ENCODE measurements at places on chromosomes 6 and 20.

- DNase-seq: no peak
Observed at GRCh38 chr6:298233-299103, 6.2 kb downstream of the DUSP22 start.

DNA sequence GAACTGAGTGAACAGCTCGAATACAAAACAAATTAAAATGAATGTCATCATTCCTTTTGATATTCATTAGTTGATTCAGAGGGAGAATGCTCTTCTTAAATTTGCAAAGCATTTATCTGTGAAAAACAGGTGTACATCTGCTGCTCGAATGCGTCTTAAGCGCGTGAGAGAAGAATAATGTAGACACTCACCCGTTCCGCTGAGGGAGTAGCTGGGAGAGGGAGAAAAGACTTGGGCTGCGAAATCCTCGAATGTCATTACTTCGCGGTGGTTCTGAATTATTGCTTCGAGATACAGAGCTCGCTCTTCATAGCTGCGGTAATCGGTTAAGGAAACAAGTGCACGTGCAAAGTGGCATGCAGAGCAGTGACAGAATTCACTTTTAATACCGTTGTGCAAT is 43.9 kb downstream of the INSM1 start:
- DNase-seq: no peak

GRCh38 chr6:3162565-3163247 is 5.4 kb upstream of the TUBB2A start:
- no peak for DNase-seq

- DNase-seq: no peak
Observed at GRCh38 chr6:11273406-11274065, 41.1 kb upstream of the NEDD9 start.

GRCh38 chr6:158160932-158161539 is 7.0 kb downstream of the SERAC1 start:
- no peak for DNase-seq

- DNase-seq: no peak
Observed at GRCh38 chr6:154894902-154895301, 100.2 kb upstream of the TIAM2 start.

DNA sequence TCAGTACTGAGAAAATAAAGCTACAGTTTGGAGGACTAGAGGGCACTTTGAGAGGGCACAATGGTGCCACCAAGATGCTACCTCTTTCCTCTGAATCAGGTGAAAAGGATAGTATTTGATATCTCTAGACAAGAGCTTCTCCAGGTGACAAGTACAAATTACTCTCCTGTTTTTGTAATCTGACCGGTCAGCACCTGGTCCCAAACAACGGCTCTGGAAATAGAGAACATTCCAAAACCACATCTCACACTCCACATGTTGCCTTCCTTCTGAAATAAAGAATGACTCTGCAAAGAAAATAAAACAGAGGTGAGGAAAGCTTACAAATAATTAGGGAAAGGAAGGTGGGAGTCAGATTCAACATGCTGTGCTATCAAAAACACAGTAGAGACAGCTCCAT is 51.3 kb upstream of the CITED2 start:
- DNase-seq: no peak

- DNase-seq: no peak
Observed at GRCh38 chr6:1617466-1618310, 8.0 kb downstream of the FOXC1 start.

DNA sequence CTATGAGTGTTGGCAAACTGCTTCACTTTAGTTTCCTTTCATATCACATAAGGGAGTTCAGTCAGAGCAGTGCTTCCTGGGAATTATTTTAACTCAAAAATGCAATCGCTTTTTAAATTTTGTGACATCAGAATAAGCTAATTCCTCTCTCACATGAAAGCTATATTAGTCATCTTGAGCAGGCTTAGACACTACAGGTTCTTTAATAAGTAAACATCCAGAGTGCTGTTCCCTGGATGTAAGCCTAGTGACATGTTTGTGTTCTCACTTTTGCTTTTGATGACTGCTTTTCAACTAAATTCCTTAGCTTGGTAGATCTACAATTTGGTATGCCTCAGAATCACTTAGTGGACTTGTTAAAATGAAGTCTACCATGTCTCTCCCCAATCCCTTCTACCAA is 252.7 kb upstream of the POU3F2 start:
- no peak for DNase-seq
